ENCODE measurements at places on chromosomes 7 and 10. TPM values are rescaled to one million over a fixed set of nuclear protein-coding genes. Genes with fewer than 3 reads are reported as not detected.

The TAF6 gene
- total RNA-seq = 81.0 TPM

The MDH2 gene
- total RNA-seq = 166 TPM

The DKK1 gene
- total RNA-seq = not detected

The CAMK1D gene
- total RNA-seq = 3.4 TPM

The AKR1C8 gene
- not detected for total RNA-seq

The LIPM gene
- not detected for total RNA-seq

The INSIG1 gene
- total RNA-seq = 83.9 TPM

GRCh38 chr7:65475040-65475726 lies 101.5 kb downstream of the ZNF92 start:
- H3K27ac ChIP-seq = peak overlapping the region; percentile 86
- H3K4me3 ChIP-seq = no peak overlapping the region
- peaks cover 24% of the 10 kb centered on the region for H3K36me3 ChIP-seq
- peaks cover 35% of the 10 kb centered on the region for H3K4me1 ChIP-seq

DNA sequence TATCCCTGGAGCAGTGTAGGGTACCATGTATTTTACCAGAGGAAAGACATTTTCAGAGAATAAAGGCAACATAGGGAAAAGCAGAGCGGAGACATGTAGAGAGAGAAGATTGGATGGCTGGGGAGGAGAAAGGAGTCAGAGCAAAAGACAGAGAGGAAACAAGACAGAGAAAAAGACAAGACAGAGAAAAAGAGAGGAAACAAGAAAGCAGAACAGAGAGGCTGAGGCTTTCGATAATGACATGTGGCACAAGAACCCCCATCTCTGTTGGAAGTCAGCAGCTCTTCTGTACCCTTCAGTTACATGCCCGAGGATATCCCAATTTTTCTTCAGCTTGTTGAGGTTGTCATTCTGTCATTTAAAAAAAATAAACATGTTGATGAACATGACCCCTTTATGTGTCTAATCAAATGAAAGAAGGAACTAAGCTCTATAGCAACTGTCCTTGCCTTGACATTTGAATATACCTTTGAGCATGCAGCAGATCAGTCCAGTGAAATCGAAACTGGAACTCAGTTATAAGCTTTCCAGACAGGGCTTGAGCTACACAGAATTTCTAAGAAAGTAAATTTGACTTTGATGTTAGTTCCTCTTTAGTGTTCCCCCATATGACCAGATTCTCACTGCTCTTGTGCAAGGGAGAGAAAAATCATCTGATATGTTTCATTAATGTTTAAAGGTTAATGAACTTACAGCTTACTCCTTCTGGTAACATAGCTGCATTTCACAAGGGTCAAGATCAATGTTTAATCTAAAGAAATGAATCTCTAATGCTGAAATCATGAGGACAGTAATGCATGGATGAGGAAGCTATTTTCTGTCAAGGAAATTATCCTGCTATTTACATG lies 75.1 kb upstream of the SP4 start:
- no peaks in the 10 kb centered on the region for H3K27me3 ChIP-seq
- peak; percentile 54 for DNase-seq
- peak overlapping the region; percentile 96 for H3K27ac ChIP-seq
- H3K4me1 ChIP-seq = peaks cover 70% of the 10 kb centered on the region
- H3K36me3 ChIP-seq = peaks cover 35% of the 10 kb centered on the region

DNA sequence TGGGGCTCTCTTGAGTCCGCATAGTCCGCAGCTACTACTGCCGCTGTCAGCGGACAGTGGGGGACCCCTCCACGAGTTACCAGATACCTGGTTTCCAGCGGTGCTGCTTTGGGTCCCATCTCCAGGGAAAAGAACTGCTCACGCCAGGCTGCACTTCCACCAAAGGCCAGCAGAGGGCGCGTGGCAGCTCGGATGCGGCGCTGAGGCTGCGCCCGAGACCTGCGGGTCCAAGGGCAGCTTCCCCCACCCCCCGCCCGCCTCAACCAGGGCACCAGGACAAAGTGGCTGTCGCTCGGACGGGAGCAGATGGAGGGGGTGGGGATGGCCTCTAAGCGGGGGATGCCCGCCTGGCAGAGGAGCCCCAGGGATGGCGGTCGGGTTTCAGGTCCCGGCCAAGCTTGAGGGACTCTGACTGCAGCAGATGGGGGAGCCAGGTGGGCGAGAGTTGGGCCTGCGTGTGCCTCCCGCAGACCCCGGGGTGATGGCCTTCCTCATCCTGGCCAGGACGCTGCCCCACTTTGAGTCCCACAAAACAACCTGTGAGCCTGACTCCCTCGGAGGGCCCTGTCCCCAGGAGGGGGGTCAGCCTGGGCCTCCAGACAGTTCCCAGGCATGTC lies 23.8 kb upstream of the ZNF735 start:
- no peak for DNase-seq
- no peaks in the 10 kb centered on the region for H3K36me3 ChIP-seq
- H3K27me3 ChIP-seq = no peaks in the 10 kb centered on the region
- H3K4me3 ChIP-seq = no peak overlapping the region

DNA sequence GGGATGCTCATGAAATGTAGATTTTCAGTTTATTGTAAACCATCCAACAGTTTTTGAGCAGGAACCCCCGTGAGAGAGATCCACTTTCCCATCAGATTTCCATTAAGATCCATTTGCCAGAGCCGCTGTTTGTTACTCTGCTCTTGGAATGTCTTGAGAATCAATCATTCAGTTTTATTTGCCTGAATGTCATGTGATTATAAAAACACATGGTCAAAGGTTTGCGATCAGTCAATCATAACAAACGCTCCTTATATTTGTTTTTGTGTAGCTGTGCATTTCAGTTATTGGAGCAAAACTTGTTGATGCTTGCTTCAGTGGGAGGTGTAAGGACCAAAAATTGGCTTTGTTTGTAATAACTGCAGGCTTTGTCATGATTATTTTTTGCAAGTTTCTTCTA lies 155.8 kb upstream of the RHOBTB1 start:
- H3K4me1 ChIP-seq = peaks cover 3% of the 10 kb centered on the region
- H3K27me3 ChIP-seq = peaks cover 6% of the 10 kb centered on the region
- DNase-seq = no peak

DNA sequence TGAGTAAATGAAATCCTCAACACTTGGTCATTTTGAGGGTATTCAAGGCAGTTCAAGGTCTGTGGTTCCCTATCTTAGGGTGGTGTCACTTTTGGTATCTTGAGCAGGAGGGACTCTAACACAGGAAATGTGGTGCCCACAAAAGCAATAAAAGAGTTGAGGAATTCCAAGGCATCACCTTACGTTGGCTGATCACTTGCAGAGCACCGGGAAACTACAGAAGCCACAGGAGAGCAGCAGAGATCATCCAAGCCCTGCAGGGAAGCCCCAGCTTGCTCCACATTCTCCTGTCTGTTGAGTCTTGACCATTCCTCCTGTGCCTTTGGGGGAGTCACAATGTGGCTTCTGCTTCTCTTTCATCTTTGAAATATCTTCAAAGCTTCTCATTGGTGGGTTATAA lies 565.8 kb upstream of the ADARB2 start:
- H3K4me3 ChIP-seq = no peak overlapping the region
- H3K27ac ChIP-seq = no peak overlapping the region
- H3K27me3 ChIP-seq = no peaks in the 10 kb centered on the region

DNA sequence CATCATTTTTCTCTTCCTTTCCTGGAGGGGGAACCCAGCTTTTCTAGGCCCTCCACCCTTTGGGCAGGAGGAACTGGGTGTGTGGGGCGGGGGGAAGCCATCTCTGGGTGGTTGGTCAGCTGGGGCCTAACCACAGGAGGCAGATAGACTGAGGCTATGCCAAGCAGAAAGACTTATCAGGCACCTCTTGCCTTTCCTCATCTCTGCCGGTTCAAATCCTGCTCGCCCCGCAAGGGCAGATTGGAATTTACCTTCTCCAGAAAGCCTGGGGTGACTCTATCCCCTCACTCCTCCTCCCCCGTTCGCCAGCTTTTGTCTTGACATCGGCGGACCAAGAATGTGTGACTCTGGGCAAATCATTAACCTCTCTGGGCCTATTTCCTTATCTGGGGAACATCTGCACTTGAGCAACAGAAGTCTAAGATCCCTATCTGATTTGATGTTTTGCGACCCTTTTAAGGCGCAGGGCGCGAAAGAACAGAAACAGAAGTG lies 584 bp upstream of the GARS1 start:
- peaks cover 49% of the 10 kb centered on the region for H3K36me3 ChIP-seq
- peaks cover 50% of the 10 kb centered on the region for H3K4me1 ChIP-seq
- H3K27me3 ChIP-seq = no peaks in the 10 kb centered on the region
- DNase-seq = peak; percentile 54

GRCh38 chr10:5775685-5776084 lies 37.5 kb downstream of the GDI2 start:
- H3K27me3 ChIP-seq = no peaks in the 10 kb centered on the region
- peak overlapping the region; percentile 59 for H3K4me3 ChIP-seq
- DNase-seq = peak; percentile 89
- H3K36me3 ChIP-seq = peaks cover 78% of the 10 kb centered on the region
- peaks cover 44% of the 10 kb centered on the region for H3K4me1 ChIP-seq
- H3K27ac ChIP-seq = peak overlapping the region; percentile 92

DNA sequence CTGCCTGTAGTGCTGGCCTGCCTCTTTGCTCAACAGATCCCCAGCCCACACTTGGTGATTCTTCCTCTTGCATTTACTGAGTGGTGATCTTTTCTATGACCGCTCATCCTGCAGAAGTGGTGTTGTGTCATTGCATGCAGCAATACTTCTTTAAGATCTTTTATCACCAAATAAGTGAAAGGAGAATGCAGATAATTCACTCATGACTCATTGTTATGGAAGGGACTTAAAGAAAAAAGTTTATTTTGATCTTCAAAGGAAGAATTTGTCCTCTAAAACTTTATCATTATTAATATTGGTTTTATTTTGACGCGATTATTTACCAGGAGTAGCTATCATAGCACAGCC lies 489.1 kb upstream of the CELF2 start:
- H3K4me1 ChIP-seq = no peaks in the 10 kb centered on the region
- H3K27me3 ChIP-seq = no peaks in the 10 kb centered on the region
- H3K4me3 ChIP-seq = no peak overlapping the region
- H3K27ac ChIP-seq = no peak overlapping the region

GRCh38 chr7:132666071-132666773 lies 90.0 kb upstream of the PLXNA4 start:
- no peak overlapping the region for H3K4me3 ChIP-seq
- H3K27me3 ChIP-seq = no peaks in the 10 kb centered on the region
- peaks cover 2% of the 10 kb centered on the region for H3K36me3 ChIP-seq

DNA sequence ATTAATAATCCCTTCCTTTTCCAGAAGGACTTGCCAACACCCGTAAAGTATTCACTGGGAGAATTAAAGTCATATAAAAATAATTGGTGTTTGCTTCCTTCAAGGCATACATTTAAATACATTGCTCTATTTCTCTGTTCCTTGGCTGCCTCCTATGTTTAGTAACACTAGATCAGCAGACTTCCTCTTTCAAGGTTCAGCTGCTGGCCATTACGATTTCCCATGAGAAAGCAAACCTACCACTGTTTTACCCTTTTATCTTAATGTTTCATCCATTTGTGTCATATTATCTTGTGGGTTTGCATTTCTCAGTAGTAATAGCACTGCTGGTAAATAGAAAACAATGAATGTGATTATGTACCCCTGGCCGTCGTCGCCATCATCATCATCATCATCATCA lies 313.8 kb upstream of the BMPER start:
- no peak overlapping the region for H3K4me3 ChIP-seq
- H3K4me1 ChIP-seq = no peaks in the 10 kb centered on the region
- H3K27ac ChIP-seq = no peak overlapping the region
- no peaks in the 10 kb centered on the region for H3K27me3 ChIP-seq

DNA sequence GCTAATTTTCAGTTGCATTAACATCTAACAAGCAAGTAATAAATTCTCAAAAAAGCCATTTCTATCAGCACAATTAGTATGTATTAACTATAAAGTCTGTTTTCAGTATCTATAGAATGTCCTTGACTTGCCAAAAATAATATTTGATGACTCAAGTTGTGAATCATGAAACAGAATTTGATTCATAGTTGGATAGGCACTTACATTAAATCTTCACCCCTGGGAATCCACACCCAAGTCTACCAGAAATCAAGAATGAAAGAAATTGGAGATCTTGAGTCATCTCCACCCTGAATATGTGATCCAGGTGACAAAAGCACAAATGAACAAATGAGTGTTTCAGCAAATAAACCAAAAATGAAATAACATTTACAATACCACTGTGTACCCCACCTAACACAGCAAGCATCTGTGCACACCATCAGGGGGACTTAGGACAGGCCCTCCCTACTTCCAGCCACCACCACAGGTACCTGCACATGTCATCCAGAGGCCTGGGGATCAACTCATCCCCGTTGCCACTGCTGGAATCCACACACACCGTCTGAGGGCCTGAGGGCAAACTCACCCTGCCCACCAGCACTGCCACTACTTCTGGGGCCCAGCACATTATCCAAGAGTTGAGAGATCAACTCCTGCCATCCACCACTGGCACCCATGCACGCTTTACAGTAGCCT lies 160.1 kb downstream of the MTERF1 start:
- no peak overlapping the region for H3K4me3 ChIP-seq
- H3K27me3 ChIP-seq = no peaks in the 10 kb centered on the region
- no peaks in the 10 kb centered on the region for H3K36me3 ChIP-seq
- no peak overlapping the region for H3K27ac ChIP-seq
- no peak for DNase-seq

GRCh38 chr10:1498746-1499358 lies 238.5 kb downstream of the ADARB2 start:
- H3K4me1 ChIP-seq = no peaks in the 10 kb centered on the region
- no peaks in the 10 kb centered on the region for H3K27me3 ChIP-seq
- no peak for DNase-seq
- H3K36me3 ChIP-seq = no peaks in the 10 kb centered on the region
- H3K4me3 ChIP-seq = no peak overlapping the region
- no peak overlapping the region for H3K27ac ChIP-seq
